Fibroblast of skin of right biceps (primary cell): ENCODE measurements at places on chromosomes 5 and 9.

DNA sequence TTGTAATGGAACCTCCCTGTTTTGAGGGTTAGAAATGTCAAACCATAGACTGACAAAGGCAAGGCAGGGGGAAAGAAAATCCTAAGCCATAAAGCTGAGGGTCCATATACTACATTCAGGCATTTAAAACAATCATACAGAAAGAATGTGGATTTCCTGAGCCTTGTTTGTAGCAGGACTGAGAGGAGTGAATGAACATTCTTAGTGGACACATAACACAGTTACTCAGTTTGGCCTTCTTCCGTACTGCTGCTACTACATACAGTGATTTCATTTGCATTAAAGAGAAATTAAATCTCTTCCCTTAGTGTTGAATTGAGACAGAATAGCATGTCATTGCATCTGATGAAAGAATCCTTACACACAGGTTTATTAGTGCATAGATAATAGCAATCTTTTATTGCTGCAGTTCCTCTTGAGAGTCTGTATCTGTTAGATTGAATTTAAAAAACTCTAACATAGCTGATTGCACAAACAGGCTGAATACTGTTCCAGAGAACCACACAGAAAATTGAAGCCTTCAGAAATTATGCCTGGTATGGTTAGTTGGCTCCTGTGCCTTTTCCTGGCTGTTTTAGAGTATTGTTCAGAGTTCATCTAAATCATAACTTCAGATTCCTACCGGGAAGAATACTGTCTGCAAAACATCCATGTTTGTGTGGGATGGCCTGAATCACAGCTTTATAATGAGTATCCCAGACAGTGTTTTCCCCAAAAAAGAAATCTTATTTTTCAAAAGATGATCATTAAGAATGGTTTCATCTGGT lies 2.0 kb upstream of the MTX3 start:
- DNase-seq: peak; percentile 30

DNA sequence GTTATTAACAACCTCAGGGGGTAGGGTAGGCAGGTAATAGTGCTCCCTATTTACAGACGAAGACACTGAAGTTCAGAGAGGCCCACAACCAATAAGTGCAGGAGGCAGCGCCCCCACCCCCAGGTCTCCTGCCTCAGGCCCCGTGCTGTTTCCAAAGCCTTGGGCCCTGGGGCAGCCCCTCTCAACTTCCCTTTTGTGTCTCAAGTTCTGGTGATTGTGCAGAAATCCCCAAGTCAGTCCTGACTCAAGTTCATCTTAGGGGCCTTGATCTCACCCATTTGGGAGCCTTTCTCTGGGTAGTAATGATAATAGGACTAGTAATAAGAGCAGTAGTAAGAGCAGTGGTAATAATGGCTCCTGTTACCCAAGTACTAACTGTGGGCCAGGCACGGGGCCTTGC lies 35.5 kb upstream of the ASS1 start:
- DNase-seq: no peak

DNA sequence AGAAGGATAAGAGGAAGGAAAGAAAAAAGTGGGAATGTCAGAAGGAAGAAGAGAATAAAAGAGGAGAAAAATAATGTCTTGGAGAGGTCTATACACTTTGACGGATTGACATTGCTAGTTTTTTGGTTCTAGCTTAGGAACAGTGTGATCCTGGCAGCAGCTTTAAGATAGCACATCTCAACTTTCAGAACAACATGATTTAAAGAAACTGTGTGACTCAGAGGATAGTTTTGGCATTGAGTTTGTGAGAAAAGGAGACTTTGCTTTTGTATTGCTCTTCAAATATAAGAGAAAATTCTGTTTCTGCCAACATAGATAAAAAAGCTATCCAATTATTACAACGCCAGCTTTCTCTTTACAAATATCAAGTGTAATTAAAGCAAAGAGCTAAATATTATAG lies 260.7 kb upstream of the ARRDC3 start:
- DNase-seq: no peak

DNA sequence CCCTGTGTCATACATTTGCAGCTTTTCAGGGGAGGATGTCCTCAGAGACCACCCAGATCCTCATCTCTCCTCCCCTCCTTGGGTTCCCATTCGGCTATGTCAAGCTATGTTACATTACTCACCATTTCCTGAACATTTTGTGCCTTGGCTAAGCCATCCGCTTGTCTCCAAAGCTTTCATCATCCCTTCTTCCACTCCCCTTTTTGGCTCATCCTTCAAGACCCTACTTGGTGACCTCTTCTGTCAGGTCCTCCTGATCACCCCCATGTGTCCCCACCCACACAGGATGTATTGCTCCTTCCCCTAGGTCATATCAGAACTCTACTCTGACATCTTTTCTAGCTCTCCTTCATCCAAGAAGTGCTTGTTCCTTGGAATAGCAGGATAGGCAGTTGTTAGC lies 81.8 kb downstream of the BOD1 start:
- DNase-seq: no peak

- DNase-seq: no peak
Observed at GRCh38 chr9:132014218-132014805, 65.4 kb downstream of the MED27 start.

DNA sequence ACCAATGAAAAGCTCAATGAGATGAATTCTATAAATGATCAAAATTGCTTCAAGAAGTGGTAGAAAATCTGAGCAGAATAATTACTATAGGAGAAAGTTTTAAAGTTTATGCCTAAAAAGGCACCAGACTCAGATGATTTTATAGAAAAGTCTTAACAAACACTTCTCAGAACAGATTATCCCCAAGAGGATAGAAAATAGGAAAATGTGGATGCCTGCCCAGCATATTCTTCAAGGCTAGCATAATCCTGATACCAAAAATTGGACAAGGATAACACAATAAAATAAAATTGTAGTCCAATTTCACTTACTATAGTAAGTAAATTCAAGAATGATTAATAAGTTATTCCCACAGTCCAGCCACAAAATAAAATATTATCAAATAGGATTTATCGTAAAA lies 397.0 kb downstream of the NR2F1-AS1 start:
- no peak for DNase-seq

DNA sequence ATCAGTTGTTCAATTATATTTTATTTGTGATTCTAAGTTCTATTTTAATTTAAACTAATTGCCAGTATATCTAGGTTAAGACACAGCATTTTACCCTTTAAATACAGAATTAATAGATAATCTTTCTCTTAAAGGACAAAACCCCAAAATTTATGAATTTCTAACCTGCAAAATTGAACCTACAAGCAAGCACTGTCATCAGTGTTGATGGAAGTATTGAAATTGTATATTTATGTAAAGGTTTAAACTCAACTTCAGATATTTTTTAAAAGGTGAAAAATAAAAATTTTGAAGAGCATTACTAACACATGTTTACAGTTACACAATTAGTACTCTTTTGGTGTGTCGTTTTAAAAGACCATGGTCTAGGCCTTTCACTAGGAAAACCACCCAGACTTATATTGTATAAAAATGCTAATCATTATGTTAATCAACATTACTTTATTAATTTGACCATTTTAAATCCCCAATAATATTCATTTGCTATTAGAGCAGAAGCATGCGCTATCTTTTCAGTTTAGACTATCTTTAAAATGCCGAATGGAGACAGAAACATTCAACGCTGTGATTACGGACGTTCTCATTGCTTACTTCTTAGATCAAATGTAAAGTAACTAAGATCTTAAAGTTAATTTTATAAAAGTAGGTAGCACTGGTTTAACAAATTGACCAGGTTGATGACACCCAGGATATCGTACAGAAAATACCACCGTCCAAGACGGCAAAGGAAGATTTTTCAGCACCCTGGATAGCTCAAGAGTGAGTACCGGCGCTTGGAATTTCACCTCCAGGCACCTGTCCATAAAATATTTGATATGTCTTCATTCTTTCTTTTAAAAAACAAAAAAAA lies 3.2 kb downstream of the OTP start:
- DNase-seq: no peak

- DNase-seq: peak; percentile 49
Observed at GRCh38 chr9:91943478-91944470, 6.3 kb downstream of the ROR2 start.

- no peak for DNase-seq
Observed at GRCh38 chr5:77650686-77651085, 12.2 kb upstream of the OTP start.

DNA sequence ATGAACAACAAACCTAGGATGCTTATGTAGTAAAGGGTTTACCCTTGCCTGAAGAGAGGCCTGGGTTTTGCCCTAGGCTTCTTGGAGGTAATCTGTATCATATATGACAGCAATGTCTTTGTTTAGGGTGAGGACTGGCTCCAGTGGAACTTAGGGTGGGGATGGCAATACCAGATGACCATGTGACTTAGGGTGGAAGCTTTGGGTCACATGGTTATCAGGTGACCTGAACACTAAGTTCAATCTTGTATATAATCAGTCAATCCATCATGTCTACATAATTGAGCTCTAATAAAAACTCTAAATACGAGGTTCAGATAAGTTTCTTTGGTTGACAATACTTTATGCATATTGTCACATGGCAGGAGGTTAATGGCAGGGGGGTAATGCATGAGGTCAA lies 10.6 kb upstream of the PPP2R2B start:
- no peak for DNase-seq

DNA sequence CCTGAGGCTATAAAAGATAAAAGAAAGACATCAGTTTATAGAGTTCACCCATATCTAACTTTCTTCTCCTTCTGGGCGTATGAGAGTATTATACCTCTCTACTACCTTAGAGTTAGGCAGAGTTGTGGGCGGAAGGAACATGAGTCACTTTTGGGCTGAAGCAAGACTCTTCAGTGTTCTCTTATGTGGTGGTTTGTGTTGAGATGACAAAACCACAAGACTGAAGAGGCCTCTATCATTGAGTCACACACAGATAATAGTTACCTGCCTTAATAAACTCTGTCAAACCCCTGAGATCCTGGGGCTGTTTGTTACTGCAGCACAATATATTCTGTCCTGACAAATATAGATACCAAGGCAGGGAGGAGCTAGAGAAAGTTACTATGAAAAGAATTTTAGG lies 184.2 kb downstream of the EFNA5 start:
- DNase-seq: peak; percentile 44

DNA sequence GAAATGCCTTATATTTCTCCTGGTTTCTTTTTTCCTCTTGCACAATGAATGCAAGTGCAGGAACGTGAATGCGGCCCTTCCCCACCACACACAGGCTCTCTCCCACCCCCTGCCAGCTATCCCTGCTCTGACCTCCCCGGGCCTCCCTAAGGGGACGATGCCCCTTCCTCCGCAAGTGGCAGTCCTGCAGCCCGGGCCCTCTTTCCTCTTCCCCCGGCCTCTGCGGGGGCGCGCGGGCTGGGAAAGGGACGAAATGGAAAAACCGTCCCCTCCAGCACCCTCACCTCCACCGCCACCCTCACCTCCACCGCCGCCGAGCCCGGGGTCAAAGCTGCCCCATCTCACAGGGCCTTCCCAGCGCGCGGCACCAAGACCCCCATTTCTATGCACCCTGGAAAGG lies 44.7 kb downstream of the GAS1 start:
- no peak for DNase-seq

GRCh38 chr9:121562301-121562700 lies 62.7 kb upstream of the GGTA1 start:
- no peak for DNase-seq

DNA sequence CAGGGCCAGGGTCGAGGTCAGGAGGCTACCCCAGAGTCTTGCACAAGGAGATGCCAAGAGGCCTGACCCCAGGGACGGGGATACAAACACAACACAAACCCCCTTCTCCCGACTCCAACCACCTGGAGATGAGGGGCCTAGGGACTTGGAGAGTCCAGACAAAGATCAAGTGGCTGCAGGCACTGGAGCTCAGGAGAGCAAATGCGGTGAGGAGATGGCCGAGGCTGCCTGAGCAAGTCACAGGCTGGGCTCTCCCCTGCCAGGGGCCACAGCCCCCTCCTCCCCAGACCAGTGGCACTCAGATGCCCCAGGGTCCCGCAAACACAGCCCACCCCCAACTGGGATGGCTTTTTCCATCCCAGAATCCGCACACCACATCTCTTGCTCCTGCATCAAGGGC lies 15.8 kb downstream of the SH3GLB2 start:
- no peak for DNase-seq

- DNase-seq: no peak
Observed at GRCh38 chr5:169440107-169440705, 139.3 kb upstream of the SLIT3 start.

DNA sequence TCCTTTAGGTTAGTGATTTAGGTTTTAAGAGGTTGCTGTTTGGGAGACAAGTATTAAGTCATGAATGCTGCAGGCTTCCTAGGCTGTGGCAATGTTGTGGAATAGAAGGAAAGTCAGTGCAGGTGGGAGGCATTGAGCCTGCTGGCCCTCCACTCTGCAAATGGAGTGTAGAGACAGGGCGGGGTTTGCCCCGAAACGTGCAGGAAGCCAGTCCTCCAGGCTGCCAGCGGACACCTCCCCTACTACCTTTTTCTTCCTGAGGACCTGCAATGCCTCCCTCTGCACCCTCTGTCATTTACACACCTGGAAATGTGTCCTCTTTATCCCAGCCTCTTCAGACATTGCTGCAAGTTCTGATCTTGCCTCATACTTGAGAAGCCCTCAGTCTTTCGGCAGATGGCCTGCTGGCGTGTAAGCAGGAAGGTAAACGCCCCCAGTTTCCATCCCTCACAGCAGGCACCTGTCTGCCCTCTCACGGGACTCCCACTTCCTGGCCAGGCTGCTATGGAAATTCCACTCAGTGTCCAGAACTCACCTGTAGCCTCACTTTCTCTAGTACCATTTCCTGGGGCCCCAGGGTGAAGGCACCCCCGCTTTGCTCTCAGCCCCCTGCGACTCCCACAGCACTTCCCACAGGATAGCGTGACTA lies 81.6 kb upstream of the BOD1 start:
- no peak for DNase-seq

- no peak for DNase-seq
Observed at GRCh38 chr5:175840050-175840841, 31.1 kb upstream of the CPLX2 start.

DNA sequence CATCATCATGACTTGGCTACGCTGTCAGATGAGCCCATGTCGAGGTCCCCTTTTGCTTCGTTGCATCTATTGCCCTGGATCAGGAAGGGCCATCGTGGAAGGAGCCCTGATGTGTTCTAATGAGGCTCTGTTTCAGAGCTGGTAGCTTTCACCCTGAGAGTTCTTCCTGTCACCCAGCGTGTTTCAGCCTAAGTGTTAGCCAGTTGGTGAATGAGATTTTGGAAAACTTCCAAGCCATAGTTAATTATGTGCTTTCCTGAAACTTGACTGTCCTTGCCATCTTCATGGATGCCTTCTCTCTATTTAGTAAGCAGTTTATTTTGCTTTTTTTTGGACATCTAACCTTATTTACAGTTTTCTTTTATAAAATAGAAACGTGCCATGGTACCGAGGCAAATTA lies 1695.4 kb upstream of the WWC1 start:
- no peak for DNase-seq

- DNase-seq: no peak
Observed at GRCh38 chr9:128902351-128903078, 18.3 kb upstream of the PHYHD1 start.
